ENCODE measurements at places on chromosomes 13 and 19.

GRCh38 chr13:25440061-25440460, 68.3 kb downstream of the ATP8A2 start:
- DNase-seq: no peak

GRCh38 chr13:48715977-48716376, 62.2 kb downstream of the CYSLTR2 start:
- DNase-seq: no peak

- DNase-seq: no peak
Observed at GRCh38 chr13:106423530-106423929, 111.9 kb downstream of the EFNB2 start.

DNA sequence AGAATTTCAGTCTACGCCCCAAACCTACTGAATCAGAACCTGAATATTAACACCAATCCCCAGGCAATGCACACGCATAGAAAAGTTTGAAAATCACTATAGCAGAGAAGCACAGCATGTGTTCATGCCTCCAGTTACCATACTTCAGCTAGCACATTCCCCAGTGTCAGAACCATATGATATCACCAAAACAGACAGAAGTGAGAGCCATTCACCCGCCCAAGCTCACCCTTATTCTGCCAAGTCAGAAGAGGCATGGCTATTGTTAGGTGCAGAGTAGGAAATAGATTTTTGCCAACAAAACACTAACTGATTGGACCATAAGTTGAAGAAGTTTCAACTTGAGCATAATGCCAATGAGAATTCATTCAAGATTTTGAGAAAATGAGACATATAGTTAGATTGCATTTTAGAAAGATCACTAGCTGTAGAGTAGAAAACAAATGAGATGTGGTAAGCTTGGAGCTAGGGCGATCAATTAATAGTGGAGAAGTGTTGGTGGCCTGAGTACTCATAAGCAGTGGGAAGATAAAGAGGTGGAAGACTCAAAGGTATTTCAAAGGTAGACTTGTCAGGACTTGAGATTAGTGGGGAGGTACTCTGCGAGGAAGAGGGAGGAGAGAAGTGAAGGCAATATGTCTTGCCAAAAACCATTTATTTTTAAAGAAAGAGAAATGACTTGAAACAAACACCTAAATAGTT, 492.4 kb downstream of the SUCLA2 start:
- DNase-seq: no peak

DNA sequence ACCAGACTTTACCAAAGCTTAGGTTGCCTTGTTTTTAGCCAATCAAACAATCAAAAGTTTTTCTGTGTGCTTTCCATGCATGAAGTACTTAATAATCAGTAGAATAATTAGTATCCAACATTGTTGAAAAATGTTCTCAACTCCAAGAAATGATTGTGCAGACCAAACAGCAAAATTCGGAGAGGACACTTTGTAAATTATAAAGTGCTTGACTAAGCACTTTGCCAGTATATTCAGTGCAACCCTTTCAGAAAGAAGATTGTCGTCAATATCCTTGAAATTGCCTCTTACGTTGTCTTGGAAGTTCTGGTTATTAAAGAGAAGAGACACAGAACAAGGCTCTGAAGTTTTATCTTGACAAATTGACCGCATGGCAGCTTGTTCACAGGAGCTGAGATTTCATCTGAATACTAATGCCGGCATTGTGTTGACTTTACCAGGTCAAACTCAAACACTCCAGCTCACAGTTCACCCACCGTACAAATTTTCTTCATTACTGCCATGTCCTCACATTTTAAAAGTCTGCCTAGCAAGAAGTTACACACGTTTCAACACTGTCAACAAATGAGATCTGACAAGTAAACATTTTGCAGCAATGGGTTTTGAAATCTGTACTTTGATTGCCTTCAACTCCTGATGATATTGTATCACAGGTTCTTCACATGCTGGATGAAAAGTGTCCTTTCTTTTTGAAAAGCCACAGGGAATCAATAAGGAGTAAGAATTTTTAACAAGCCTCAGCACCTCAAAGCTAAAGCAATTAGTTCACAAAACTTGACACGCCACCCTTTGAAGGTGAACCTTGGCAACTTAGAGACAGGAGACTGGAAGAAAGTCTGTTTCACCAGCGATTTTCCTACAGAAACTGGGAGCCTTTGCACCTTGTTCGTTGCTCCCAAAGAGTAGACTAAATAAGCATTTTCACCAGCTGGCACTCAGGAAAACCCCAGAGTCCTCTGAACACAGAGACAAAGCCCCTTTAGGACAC, 150.9 kb downstream of the RFC3 start:
- DNase-seq: no peak

GRCh38 chr13:112172017-112172416, 105.1 kb downstream of the SOX1 start:
- no peak for DNase-seq

GRCh38 chr13:29561918-29562317, 33.6 kb downstream of the SLC7A1 start:
- no peak for DNase-seq

DNA sequence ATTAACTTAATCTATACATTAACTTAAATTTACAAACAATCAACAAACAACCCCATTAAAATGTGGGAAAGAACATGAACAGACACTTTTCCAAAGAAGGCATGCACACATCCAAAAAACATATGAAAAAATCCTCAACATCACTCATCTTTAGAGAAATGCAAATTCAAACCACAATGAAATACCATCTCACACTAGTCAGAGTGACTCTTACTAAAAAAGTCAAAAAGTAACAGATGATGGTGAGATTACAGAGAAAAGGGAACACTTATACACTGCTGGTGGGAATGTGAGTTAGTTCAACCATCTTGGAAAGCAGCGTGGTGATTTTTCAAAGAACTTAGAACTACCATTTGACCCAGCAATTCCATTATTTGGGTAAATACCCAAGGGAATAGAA, 759.2 kb upstream of the SLITRK1 start:
- DNase-seq: no peak

DNA sequence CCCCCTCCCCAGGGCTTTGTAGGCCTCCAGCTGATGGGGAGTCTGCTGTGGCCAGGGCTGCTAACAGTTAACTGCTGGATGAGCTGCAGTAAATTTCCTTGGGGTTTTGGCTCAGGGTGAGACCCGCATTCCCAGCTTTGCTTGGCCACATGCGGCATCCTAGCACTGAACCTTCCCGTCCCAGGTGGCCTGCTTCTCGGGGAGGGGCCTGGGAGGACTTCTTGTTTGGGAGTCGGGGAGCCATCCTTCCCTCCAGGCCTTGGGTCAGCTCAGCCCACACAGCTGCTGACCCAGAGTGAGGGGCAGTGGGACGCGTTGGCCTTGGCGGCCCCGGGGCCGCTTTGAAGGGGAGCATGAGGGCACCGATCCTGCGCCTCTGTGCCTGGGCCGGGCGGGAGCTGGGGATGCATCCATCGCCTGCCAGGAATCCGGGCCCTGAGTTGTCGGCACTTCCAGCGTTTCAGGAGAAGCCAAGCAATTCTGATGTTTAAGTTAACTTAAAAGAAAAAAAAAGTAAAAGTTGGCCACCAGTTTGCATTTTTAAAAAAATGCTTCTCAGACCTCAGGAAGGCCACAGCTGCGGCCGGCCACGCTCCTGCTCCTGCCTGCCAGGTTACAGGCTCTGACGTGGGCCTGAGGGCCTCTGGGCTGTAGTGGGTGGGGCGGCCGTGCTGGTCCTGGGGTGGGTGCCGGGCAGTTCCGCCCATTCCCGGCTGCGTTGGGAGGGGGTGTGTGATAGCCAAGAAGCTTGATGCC, 27.7 kb downstream of the CRTC1 start:
- DNase-seq: no peak

All from NCI-H1417 treated with DMSO at 0.1 percent for 48 hours (cell line).